Activated CD4-positive, alpha-beta T cell treated with anti-CD3 and anti-CD28 coated beads, Interleukin-2, amount 50 U/mL, for 1 hour (primary cell): ENCODE measurements at places on chromosomes 6 and 20.

GRCh38 chr6:52994839-52995088 lies 320 bp downstream of the GSTA4 start:
- peak; percentile 14 for DNase-seq

DNA sequence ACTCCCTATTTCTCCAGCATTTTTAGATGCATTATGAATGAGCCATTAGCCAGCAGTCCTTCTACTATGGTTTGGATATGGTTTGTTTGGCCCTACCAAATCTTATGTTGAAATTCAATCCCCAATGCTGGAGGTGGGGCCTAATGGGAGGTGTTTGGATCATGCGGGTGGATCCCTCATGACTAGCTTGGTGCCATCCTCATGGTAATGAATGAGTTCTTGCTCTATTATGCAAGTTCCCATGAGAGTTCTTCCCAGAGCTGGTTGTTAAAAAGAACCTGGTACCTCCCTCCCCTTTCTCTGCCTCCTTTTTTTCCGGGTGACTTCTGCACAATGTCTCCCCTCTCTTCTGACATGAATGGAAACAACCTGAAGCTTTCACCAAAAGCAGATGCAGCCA lies 6.2 kb upstream of the CGA start:
- no peak for DNase-seq

DNA sequence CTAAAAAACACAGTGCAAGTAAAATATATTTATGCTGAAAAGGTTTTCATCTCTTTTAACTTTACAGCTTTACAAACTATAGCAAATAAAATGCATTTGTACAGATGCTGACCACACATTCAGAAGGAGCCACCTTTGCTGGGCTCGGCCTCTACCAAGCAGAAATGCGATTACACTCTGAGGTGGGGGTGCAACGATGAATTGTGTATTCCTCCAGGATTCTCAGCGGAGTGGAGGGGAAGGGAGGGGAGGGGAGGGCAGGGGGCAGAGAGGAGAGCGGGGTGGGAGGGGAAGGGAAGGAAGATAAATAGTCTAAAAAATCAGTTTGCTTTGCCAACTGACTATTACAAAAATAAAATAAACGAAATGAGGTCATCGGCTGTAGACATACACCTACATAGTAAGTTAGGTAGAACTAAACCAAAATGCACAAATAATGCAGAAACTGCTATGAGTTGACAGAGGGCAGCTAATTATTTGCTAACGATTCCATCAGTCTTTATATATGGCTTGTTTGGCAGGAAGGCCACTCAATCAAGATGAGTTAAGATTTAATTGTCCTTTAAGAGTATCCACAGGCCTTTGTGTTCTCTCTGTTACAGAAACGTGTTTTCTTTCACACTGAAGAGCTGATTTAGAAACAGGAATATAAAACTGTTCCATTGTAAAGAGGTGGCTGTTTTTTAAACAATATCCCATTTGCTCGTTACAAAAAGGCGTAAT lies 90.1 kb downstream of the TAF4 start:
- no peak for DNase-seq

DNA sequence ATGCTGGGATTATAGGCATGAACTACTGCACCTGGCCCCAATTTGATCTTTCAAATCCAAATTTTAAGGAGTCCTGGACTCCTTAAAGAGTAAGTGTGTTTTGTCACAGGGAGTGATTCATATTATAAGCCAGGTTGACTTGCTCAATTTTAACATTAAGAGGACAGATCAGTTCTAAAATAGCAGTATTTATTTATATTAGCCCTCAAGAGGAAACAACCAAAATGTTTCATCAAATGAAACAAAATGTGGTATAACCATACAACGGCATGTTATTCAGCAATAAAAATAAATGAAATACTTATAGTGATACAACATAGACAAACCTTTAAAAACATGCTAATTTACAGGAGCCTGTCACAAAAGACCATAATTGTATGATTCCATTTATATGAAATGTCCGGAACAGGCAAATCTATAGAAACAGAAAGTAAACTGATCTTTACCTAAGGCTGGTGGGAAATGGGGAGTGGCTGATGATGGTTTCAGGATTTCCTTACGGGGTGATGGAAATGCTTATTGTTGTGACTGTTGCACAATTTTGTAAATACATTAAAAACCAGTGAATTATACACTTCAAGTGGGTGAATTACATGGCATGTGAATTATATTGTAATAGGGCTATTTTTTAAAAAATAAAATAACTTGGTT lies 637.4 kb downstream of the MMUT start:
- no peak for DNase-seq

DNA sequence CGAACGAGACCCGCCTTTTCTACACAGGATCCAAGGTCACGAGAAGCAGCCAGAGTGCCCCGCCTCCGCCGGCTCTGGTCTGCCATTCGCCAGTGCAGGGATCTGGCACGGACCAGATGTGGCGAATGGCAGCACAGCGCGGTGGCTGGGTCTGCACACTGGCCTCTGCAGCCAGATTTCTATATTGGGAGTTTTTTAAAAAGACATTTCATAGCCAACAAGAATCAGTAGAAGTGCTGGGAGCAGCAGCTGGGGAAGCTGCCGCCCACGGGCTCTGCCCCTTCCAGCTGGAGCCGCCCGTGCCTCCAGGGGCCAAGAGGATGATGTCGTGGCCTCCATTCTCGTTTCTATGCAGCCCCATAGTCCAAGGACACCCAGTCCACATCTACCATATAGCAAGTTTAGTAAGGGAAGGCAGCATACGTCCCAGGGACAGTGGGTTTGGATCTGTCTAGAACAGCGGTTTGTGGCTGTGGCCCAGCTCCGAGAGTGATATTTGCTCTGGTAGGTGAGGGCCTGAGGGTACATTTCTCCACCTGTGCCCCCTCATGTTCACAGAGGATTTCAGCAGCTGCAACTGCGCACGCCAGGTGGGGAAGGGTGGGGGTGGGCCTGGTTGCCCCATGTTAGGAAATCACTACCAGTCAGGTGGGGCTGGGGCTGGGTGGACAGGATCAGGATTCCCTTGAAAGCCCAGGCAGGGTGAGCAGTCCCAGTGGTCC lies 333.7 kb downstream of the ZFAND3 start:
- no peak for DNase-seq

DNA sequence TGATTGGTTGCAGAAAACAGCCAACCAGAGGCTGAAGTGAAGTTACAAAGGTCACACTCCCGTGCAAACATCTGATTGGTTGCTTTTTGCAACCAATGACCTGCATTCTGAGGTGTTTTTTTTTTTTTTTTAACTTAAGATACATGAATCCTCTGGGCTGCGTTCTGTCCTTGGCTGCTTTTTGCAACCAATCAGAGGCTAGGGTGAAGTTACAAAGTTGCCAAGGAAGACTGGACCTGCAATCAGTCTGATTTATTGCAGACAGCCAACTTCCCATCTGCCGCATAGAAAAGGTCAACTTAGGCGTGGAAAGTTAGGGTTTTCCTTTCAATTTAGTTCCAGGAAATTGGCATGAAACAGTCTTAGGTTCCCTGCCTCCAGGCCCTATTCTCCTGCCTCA lies 292.9 kb downstream of the PLCB1 start:
- no peak for DNase-seq

- DNase-seq: peak; percentile 10
Measured at GRCh38 chr20:63441136-63442099, 31.0 kb downstream of the KCNQ2 start.

DNA sequence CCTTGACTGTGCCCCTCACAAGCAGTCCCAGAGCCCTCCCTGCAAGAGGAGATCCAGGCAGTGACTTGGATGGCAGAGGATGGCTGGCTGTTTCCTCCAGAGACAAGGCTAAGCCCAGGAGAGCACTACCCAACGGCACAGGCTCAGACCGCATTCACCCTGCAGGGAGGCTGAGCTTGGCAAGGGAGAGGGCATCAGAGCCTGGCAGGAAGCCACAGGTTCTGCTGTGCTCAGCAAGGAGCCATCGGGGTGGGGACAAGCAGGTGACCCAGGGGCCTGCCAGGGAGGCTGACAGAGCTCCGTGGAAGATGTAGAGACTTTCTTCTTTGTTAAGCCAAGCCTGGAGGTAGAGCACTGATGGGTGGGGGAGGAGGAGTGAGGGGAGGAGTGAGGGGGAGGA lies 159.2 kb upstream of the CST7 start:
- DNase-seq: no peak

DNA sequence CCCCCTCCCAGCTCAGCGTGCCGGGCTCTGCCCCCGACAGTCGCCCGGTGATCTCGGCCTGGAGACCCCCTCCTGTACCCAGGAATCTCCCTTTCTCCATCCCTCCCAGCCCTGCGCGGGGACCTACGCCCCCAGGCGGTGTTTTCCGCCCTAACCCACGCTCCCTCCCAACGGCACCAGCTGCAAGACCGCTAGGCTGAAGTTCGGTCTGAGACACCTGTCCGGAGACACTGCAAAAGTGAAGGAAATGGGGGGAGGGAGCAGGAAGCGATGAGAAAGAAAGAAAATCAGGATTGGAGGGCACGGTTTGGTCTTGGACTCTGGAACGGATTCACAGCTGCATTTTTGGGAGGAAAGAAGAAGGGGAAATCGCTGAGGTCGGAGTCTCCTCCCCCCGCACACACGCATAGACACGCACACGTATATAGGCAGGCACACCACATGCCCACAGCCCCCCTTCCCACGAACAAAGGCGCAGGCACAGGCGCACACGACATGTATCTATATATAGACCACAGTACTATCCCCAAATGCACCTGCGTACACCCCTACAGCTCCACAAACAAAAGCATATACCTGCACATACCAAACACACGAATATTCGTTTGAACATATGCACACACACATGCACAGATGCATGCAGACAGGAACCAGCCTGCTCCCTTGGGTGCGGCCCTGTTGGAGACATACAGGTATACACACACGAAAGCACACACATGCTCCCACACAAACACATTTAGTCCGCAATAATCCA lies 1.0 kb downstream of the SLC32A1 start:
- DNase-seq: no peak
